ENCODE measurements at places on chromosomes 13 and 19.

DNA sequence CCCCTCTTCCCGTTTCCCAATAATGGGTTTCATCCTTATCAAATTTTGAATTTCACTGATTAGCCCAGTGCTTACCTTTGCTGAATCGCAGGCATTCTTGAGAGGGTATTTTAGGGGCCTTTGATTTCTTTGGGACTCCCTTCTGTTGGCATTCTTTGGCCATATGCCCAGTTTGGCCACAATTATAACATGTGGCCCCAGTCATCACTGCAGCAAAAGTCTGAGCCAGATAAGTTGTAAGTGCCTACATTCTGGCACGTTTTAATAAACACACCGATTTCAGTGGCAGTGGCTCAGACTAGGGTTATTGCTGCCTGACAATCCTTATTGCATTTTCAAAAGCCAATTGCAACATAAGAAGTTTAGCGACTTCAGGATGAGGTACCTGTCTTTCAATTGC lies 41.4 kb downstream of the ZNF726 start:
- DNase-seq = no peak

GRCh38 chr13:32905864-32906180 lies 110.4 kb upstream of the KL start:
- no peak for DNase-seq

DNA sequence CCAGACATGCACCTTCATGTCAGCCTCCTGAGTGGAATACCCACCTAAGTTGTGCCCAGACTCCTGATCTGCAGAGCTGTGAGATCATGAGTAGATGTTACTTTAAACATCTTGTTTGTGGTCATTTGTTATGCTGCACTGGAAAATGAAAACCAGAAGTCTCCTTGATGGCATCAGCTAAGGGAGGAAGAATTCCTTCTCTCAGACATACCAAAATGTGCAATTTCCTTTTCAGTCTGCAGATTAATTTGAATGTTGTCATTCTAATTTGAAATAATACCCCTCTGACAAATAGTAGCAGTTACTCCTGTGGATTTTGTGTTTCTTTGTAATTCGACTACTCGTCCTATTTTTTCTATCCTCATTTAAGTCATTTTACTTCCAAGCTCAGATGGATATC lies 59.3 kb downstream of the ITGBL1 start:
- no peak for DNase-seq

DNA sequence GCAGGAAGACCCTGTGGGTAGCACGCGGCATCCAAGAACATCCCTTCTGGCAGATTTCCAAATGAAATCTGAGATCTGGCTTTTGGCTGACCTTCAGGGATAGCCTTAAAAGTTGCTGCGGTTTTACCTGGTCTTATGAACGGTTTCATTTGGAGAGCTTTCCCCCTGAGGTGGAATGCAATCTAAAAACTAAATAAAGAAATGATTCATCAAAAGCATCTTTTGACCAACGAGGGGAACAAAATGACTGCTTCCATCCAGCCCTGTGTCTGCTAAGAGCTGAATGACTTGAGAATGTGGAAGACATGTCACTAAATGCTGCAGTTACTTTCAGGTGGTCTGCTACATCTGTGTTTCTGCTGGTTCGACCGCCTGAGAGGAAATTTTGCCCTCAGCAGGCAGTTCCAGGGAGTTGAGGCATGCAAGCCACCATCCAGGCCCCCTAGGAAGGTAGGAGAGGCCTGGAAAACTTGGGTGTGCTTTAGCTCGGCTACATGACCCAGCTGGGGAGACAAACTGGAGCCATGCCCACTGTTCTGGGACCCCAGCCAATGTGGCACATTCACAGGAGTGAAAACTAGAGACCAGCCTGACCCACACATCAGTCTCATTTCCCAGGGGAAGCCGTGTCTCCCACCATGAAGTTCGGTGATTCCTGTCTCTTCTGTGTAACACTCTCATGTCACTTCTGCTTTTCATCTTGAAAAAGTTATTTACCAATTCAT lies 175.1 kb upstream of the KL start:
- no peak for DNase-seq

DNA sequence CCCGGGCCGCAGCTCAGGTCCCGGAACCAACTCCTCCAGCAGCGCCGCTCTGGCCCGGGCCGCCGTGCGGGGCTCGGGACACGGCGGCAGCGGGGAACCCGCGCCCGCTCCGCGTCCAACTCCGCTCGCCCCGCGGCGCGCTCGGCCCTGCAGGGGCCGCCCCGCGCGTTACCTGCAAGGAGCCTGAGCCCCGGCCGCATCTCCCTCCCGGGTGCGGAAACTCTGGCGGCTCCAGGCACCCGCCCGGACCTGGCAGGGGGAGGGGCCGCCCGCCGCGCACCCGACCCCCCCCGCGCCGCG lies at the start of gene TMTC4:
Gene TMTC4 (minus strand): TSS at position 224 of the 300 bp plus-strand sequence. CDS start 4,433 bp downstream, outside the sequence.
- DNase-seq = no peak

- DNase-seq = no peak
Observed at GRCh38 chr13:82739881-82740280, 1142.4 kb downstream of the SLITRK1 start.

DNA sequence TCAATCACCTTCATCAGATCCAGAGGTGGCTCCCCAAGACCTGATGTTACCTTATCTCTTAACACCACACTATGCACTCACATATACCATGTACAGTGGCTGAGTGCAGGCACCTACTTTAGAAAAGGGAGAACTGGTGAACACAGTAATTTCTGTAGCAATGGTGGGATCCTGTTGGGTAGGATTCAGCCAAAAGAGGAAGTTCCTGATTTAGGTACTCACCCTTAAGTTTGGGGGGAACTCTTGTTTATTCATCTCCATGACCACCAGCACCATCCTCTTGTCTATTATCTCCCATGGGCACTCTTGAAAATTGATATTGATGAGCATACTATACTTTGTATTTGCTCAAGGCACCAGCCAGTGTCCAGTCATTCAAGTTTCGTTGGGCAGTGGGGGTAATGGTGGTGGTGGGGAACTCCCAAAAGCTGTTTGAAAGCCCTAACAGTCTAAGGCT lies 324.4 kb downstream of the LMO7 start:
- no peak for DNase-seq

GRCh38 chr13:26075498-26075897 lies 23.7 kb upstream of the SHISA2 start:
- DNase-seq = no peak

DNA sequence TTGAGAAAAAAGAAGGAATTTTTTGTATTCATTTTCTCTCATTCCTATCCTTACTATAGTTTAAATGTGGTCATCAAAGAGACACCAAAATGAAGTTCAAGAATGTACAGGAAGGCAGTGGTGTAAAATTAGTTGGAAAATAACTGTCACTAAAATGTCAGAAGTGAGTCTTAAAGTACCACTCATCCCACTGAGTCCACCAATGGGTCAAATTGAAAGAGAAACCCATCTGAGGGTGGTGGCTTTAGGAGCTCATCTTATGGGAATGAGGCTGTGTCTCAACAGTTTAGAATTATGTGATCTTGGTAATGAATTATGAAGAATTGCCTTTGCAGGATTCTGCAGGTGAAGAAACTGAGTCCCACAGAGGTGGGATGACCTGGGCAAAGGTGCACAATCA lies 403.5 kb downstream of the FGF9 start:
- DNase-seq = no peak

DNA sequence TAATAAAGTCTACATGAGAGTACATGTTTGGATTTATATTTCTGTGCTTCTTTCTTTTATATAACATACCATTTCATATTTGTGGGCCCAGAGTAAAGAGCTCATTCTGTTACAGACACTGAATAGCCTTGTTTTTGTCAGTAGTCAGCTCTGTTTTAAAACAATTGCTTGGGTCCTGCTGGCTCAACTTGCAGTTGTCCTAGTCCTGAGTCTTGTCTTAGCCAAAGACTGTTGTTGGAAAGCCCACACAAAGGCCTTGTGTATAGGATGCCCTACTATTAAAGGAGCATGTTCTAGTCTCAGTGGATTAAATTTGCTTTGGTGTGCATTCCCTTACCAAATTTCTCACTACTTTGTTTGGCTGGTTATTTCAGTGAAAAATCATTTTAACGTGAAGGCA lies 3.8 kb upstream of the KCNRG start:
- no peak for DNase-seq

- no peak for DNase-seq
Observed at GRCh38 chr13:47372751-47373150, 475.9 kb upstream of the HTR2A start.

- DNase-seq = no peak
Observed at GRCh38 chr13:32431361-32431760, 3.4 kb upstream of the N4BP2L1 start.

DNA sequence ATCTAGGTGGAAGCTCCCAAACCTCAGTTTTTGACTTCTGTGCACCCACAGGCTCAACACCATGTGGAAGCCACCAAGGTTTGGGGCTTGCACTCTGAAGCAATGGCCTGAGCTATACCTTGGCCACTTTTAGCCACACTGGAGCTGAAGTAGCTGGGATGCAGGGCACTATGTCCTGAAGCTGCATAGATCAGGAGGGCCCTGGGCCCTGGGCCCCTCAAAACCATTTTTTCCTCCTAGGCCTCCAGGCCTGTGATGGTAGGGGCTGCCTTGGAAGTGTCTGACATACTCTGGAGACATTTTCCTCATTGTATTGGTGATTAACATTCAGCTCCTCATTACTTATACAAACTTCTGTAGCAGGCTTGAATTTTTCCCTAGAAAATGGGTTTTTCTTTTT lies 273.7 kb downstream of the FGF9 start:
- DNase-seq = no peak

- peak; percentile 83 for DNase-seq
Observed at GRCh38 chr19:11560404-11561051, 1.5 kb upstream of the ELOF1 start.

GRCh38 chr13:39091586-39091985 lies 53.3 kb downstream of the NHLRC3 start:
- no peak for DNase-seq

GRCh38 chr19:56155124-56155687 lies 14.1 kb downstream of the ZNF444 start:
- no peak for DNase-seq

DNA sequence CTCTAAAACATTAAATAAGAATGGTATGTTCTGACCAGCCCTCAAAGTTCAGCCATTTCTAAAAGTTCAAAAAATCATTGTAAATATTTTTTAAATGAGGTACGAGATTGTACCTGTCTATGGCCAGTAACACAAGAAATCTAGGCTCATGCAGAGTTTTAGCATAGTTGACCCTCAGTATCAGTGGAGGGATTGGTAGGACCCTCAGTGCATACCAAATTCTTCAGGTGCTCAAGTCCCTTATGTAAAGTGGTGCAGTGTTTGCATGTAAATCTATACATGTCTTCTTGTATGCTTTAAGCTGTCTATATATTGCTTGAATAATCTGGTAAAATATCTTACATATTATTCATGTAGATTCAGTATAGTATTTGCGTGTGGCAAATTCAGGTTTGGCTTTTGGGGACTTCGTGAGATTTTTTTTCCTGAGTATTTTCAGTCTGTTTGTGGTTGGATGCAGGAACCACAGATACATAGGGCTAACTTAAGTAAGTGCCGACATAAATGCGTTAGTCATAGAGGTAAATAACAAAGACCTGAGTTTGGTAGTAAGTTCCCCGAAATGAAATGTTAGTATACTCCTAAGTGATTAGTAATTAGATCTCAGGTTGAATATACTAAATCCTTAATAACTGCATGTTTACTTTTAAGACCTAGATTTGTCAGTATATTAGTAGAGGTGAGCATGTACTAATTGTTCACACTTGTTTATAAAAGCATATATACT lies 7.8 kb downstream of the MIR17HG start:
- no peak for DNase-seq

- DNase-seq = no peak
Observed at GRCh38 chr13:75872980-75873379, 236.8 kb downstream of the LMO7 start.

DNA sequence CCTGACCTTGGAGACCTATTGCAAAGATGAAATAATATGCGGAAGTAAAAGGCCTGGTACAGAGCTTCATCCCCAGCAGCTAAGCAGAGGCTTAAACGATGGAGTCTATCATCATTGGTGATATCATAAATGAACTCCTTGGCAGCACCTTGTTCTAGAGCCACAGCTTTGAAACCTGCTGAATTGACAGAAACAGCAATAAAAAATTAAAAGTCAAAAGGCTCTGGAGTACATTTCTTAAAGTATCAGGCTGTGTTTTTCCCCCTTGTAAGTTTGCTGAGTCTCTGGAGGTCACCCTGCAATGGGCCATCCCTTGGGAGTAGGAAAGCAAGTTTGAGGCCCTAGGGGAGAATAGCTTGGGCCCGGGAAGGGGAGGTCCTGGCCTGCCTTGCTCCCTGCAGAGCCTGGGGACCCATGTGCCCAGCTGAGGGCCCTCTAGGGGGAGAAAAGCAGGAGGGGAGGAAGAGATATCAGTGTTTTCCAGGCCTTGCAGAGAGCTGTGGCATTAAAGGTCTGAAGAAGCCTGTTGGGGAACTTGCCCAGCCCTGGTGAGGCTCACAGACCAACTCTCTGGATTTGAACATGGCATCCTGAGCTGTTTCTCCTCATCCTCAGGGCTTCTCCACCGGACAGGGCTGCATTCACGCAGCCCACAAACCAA lies 416.1 kb downstream of the ZNF536 start:
- no peak for DNase-seq

GRCh38 chr13:79466872-79467271 lies 14.1 kb upstream of the NDFIP2 start:
- DNase-seq = no peak

GRCh38 chr13:85543144-85543543 lies 256.1 kb downstream of the SLITRK6 start:
- no peak for DNase-seq

DNA sequence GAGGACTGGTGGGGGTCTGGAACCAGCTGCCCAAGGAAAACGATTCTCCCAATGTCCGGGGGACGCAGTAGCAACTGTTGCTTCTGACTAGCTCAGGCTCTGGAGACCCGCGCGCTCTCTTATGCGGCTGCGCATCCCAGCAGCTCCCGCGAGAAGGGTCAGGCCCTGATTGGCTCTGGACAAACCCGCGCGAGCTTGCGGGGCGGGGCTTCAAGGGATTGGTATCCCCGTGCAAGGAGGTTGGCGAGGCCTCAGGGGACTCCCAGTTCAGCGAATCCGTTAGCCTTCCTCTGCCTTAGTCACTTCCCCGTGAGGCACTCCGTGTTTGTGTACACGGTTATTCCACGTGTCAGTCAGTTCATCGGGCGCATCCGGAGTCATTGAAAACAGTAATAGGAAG lies 20.2 kb downstream of the SIGLECL1 start:
- no peak for DNase-seq

DNA sequence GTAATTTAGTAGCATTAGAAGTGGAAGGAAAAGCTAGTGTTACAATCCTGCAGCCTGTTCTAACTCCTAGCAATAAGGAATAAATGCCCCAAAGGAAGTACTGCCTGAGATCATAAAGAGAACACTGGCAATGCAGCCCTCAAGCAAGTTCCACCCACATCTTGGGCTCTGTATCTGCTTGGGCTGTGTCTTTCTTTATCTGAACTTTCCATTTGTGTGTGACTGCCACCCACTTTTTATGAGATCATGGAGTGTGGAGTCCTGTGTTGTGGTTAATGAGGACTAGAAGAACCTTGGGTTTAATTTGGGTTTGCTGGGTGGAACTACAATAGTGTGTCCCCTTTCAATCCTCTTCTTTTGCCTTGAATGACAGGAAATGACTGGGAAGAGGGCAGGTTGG lies 38.2 kb downstream of the RFXAP start:
- DNase-seq = no peak

GRCh38 chr19:8445488-8446001 lies 770 bp downstream of the HNRNPM start:
- peak; percentile 49 for DNase-seq

- DNase-seq = no peak
Observed at GRCh38 chr13:78012046-78012445, 93.4 kb upstream of the EDNRB start.

Measured in RKO (cell line).